ENCODE measurements at places on chromosomes 6 and 20.

GRCh38 chr20:47720636-47721427 lies 64.4 kb downstream of the SULF2 start:
- DNase-seq = peak; percentile 89

DNA sequence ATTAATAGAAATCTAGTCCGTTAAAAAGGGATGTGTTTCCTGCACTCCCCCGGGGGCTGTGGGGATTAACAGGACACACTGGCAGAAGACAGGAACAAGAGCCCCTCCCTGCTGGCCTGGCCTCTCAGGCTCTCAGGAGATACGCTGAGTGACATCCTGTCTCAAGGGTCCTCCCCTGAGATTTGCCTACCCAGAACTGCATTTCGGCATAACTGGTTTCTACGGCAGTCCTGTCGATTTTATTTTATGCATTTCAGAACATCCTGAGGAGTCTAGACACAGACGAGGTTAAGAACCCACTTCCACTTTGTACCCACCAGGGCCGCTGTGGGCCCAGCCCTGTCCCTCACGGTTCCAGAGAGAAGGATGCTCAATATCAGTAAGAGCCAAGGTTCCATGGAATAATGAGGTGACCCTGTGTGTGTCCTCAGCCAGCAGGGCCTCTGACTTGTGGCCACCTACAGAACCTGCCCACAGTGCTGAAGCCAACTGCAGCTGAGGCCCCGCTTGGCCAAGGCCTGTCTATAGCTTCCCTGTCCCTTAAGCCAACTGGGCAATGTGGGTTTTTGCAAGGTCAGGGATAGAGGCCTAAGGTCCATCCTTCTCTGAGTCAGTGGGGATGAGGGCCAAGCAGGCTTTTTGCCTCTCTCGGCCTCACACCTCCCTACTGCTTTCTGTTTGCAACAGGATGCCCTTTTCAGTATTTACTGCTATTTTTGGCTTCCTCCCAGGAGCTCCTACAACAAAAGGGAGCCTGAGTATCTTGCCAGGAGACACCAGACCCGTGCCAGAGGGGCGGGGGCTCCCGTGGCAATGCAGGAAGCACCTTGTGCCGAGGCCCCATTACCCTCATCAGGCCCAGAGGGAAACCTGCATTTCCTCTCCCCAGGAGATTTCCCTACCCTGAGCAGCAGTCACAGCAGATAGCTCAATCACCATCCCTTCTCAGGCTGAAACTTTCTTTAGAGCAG lies 14.7 kb downstream of the UQCC2 start:
- no peak for DNase-seq

DNA sequence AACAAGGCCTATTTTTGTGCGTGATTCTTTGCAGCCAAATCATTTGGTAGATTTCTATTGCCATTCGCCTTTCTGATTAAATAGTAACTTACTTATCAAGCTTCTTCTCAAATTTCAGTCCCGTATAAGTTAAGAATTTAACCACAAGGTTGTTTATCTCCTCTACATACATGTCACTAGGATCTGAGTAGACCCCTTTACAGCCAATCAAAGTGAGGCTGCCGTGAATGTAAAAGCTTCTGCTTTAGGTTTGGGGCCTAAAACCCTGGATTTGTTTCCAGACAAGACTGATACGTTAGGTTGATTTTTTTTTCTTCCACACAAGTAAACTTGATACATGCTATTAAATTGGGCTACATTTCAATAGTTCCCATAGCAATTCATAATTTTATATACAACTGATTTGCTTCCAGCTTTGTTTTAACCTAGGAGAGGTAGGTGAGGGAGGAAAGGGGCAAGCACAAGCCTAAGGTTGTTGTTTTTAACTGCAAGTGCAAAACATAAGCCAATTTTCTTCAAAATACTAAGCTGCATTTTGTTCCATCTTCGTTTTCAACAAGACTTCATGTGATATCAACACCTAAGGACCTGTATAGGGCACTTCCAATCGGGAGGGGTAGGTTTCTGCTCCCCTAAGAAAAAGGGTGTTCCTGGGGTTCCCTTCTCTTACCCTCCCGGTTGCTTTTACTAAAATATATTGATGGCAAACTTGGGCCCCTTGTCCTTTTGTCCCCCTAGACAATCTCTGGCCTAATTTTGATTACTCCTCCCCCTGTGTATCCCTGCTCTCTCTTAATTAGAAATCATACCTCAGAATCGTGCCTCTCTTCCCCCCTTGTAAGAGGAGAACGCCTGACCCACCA lies 1.7 kb downstream of the RANBP9 start:
- no peak for DNase-seq

GRCh38 chr6:109224107-109224875 lies 129.0 kb downstream of the CEP57L1 start:
- no peak for DNase-seq

- DNase-seq = no peak
Observed at GRCh38 chr6:115485400-115485799, 575.3 kb downstream of the FRK start.

GRCh38 chr20:43191946-43192863 lies 2.5 kb upstream of the PTPRT start:
- no peak for DNase-seq

GRCh38 chr20:5100684-5101347 lies 18.9 kb downstream of the PCNA start:
- DNase-seq = peak; percentile 13

DNA sequence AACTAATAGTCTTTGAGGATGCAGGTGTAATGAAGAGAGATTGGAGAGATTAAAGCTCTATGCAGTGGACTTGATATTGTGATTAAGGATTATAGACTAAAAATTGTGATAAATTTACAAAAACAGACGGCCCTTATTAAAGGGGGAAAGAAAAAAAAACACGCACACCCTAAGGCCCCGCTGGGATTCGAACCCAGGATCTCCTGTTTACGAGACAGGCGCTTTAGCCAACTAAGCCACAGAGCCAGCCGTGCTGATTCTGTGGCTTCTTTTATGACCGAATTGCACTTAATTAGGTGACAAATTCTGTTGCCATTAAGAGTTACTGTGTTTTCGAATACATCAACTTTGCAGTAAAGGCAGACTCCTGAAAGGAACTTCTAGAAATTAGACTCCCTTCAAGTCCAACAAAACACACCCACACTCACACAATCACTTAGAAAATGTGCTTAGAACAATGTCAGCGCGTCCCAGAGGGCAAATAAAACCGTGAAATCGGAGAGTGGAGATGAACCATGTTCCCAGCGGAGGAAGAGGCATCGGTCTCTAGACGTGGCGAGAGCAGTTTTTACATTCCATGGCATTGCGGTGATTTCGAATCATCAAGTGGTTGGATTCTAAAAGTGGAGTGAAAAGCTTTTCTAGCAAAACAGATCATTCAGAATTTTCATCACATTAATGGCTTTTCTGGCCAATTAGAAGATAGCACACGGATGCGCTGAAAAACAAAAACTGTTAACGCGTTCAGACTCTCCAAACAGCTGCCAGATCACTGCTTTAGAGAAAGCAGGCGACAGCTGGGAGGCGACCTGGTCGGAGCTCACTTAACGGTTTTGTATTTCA lies 122.6 kb downstream of the GPX5 start:
- peak; percentile 58 for DNase-seq

GRCh38 chr6:4336084-4336483 lies 200.7 kb upstream of the ECI2 start:
- DNase-seq = no peak

GRCh38 chr6:4503700-4504099 lies 272.5 kb upstream of the CDYL start:
- no peak for DNase-seq

DNA sequence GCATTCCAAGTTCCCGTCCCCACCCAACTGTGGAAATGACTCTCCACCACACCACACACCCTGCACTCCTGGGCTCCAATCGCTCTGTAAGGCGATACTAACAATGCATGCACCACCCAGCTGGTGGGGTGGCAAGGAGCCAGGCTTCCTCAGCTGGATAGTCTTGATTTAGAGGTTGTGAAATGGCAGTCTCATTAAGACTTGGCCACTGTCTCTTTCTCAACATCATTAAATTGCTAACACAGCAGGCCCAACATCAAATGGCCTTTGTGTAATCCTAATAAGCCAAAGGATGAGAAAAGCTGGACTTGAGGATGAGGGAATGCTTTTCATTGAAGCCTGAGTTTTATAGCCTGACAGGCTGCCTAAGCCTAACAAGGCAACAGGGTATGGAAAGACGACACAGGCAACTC lies 223.7 kb downstream of the GMDS start:
- peak; percentile 72 for DNase-seq

GRCh38 chr6:113860181-113860955 lies 3.2 kb downstream of the MARCKS start:
- DNase-seq = no peak

DNA sequence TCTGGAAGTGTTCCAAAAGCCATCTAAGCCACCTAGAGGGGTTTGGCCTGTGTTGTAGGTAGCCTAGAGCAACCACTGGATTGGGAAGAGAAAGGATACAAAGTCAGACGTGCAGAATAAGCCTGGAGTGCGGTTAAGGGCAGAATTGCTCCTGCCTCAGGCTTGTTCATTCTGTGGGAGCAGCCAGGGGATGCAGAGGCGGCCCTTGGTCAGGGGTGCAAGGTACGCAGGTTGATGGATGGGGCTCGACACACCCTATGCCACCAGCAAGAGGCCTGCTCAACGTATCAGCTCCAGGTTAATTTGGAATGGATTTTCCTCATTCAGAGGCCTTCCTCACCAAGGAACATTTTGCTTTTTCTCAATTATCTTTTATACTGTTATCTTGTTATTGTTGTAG lies 129.8 kb downstream of the SLC23A2 start:
- no peak for DNase-seq

GRCh38 chr6:159714404-159714803 lies 12.9 kb upstream of the WTAP start:
- no peak for DNase-seq

GRCh38 chr20:36768768-36769430 lies 4.7 kb downstream of the DSN1 start:
- no peak for DNase-seq

- no peak for DNase-seq
Observed at GRCh38 chr20:44247586-44248409, 690 bp downstream of the GDAP1L1 start.

- DNase-seq = peak; percentile 76
Observed at GRCh38 chr6:121652726-121653623, 217.5 kb downstream of the GJA1 start.

- DNase-seq = no peak
Observed at GRCh38 chr6:93849857-93850256, 430.5 kb upstream of the EPHA7 start.

- no peak for DNase-seq
Observed at GRCh38 chr20:1964659-1965405, 29.0 kb downstream of the PDYN start.

GRCh38 chr6:152250127-152250526 lies 387.0 kb downstream of the SYNE1 start:
- DNase-seq = no peak

DNA sequence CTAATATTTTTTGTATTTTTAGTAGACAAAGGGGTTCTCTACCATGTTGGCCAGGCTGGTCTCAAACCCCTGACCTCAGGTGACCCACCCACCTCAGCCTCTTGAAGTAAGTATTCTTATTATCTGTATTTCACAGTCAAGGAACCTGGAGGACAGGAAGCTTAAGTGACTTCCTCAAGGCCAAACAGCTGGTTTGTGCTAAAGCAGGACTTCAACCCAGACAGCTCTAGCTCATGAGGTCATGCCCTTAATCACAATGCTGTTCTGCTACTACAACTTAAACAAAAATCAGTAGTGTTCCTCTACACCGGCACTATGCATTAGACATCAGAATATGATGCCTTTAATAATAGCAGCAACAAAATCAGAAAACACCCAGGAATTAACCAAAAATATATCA lies 168.9 kb downstream of the ADGB start:
- no peak for DNase-seq

GRCh38 chr20:34089655-34090345 lies 22.2 kb downstream of the EIF2S2 start:
- no peak for DNase-seq

DNA sequence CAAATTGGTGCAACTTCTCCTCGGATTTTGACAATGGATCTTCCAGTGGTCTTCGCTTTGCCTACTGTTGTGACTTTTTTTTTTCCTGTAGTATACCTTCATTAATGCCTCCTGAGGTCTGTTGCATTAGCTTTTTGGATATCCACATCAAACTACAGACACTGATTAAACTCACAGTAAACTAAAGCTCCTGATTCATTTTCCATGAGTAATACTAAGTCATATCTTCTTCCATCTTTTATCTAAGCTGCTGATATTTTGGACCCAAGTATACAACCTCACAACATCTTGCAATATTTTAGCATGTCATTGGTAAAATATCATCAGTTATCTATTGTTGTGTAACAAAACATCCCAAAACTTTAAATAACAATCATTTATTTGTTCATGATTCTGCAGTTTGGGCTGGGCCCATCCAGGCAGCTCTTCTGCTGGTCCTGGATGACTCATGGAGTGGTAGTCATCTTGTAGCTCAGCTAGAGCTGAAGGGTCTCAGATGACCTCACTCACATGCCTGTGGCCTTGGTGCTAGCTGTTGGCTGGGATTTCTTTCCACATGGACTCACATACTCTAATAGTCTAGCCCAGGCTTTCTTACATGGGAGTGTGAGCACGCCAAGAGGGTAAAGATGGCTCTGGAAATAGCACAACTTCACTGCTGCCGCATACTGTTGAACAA lies 78.3 kb upstream of the SRSF6 start:
- DNase-seq = peak; percentile 87

- DNase-seq = no peak
Observed at GRCh38 chr6:101013612-101014195, 132.6 kb upstream of the ASCC3 start.

DNA sequence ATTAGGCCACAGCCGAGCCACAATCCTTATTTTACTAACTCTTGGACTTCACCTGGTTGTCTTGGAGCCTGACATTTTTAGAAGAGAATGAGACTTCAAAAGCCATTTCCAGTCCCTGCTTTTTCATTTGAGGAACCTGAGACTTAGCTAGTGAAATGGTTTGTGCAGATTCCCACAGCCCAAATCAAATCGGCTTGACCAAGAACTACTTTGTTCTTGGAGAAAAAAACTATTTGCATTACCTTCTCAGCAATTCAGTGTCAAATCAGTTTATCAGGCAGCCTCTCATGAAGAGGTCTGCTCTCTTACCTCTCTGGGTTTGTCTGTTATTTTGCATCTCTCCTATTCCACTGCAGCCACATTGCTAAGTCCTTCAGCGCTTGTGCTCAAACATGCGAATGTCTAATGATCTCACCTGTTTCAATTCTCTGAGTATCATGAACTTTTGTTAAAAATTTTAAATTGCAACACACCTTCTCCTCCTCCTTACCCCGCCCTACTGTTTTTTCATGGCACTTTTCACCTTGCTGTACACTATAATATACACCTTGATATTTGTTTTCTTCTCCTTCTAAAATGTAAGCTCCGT lies 573 bp upstream of the IFNGR1 start:
- DNase-seq = no peak

DNA sequence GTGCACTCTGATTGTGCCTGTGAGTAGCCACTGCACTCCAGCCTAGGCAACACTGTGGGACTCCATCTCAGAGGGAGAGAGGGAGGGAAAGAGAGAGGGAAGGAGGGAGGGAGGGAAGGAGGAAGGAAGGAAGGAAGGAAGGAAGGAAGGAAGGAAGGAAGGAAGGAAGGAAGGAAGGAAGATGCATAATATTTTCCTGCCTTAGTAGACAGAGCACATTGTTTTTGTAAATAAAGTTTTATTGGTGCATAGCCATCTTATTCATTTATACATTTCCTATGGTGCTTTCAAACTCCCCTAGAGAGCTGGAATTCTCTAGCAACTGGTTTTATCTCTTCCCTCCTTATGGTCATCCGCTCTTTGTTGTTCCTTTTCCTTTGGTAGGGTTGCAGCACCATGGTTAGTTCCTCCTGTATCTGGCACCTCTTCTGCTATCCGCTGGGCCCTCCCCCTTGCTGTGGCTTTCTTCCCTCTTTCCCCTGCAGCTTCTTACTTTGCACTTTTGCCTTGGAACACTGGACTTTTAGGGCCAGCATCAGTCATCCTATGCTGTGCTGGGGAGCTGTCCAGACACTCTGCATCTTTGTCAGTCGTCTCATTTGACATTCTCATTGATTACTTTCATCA lies 20.2 kb downstream of the GPR6 start:
- no peak for DNase-seq
